Glomerular endothelial cell (primary cell): ENCODE measurements at places on chromosomes 4 and X. TPM values are rescaled to one million over a fixed set of nuclear protein-coding genes. Genes with fewer than 3 reads are reported as not detected.

The PAGE1 gene
- total RNA-seq, result not detected in 2 replicates

- DNase-seq, result no peak
These were observed 406.5 kb downstream of the IQCM start for GRCh38 chr4:149409146-149409545.

DNA sequence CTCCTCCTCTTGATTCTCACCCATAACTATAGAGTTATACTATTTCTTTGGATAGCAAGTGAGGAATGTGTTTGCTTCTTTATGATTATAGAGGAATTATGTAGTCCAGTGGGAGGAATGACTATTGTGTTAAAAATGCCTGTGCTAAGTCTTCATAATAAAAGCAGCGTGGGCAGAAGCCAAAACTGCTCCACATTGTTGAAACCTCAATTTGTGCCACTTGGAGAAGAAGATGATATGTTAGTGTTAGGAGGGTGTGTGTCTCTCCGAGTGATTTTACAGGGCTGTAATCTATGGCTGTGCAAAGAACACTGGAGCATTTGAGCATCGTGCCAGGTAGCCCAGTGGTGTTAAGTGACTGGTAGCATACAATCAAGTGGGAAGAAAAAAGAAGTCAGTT lies 74.3 kb downstream of the FRAS1 start:
- no peak for DNase-seq

DNA sequence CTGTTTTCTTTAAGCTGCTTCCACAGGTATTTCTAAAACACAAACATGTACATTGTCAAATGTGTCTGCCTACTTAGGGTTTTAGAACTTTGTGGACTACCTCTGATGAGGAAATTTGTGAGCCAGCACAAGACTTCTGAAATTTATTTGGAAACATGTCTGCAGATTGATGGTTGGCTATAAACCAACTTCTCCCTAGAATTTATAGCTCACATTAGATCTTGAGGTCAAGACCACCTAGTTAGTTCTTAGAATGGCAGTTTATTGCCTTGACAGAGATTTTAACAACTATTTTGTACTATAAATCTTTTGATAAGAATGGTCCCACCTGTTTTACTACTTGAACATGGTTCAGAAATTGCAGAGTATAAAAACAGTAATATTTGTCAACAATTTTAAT lies 72.7 kb upstream of the AADAT start:
- no peak for DNase-seq

DNA sequence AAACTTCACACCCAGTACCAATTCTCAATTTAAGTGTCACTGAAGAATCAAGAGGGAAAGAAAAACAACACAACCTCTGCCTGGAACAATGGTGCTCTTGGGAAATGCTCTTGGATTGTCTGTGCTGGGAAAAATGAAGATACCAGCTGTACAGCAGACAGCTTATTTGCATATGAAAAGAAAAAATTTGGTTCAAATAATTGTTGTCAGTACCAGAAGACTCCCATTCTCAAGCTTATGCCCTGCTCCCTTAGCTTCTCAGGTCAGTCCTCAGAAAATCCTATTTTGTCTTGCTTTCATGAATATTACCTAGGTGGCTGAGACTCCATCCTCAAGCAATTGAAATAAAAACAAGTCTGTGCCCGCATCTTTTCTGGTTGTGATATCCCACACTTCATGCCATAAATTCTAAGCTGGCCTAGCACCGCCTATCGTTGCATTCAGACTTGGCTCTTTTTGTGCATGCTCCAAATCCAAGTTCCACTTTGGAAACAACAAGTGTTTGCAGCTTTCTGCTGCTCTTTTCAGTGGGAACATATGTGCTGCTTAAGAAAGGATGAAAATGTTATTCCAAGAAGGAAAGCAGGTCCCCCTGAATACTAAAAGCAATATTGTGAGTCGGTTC lies 431.6 kb downstream of the INPP4B start:
- DNase-seq, result no peak

The WDR17 gene
- 0.05 and 0.41 TPM in 2 replicates for total RNA-seq

The MSANTD1 gene
- 0.34 and 0.64 TPM in 2 replicates for total RNA-seq

GRCh38 chr4:152699313-152699712 lies 19.5 kb upstream of the TMEM154 start:
- no peak for DNase-seq

The XAGE3 gene
- total RNA-seq, result not detected in 2 replicates

GRCh38 chr4:10093271-10093621 lies 23.4 kb downstream of the WDR1 start:
- no peak for DNase-seq

DNA sequence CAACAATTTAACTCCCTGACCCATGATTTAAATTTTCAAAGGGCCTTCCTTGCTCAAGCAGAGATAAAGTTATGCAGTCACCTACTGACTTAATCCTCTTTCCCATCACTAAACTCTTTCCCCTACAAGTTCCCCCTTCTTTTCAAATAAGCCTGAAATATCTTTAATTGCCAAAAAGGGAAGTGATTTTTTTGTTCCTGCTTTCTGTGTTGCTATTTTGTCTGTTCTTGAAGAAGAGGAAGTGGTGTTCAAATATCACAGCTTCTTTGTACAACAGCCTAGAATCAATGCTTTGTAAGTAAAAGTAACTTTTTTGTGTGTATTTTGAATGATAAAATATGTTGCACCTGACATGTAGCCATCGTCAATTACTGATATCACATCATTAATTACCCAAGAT lies 595.9 kb downstream of the CENPC start:
- DNase-seq, result no peak

- DNase-seq, result no peak
These were observed 5.2 kb downstream of the PKD2 start for GRCh38 chr4:88012647-88013046.

The MFAP3L gene
- 1.6 and 3.1 TPM in 2 replicates for total RNA-seq

DNA sequence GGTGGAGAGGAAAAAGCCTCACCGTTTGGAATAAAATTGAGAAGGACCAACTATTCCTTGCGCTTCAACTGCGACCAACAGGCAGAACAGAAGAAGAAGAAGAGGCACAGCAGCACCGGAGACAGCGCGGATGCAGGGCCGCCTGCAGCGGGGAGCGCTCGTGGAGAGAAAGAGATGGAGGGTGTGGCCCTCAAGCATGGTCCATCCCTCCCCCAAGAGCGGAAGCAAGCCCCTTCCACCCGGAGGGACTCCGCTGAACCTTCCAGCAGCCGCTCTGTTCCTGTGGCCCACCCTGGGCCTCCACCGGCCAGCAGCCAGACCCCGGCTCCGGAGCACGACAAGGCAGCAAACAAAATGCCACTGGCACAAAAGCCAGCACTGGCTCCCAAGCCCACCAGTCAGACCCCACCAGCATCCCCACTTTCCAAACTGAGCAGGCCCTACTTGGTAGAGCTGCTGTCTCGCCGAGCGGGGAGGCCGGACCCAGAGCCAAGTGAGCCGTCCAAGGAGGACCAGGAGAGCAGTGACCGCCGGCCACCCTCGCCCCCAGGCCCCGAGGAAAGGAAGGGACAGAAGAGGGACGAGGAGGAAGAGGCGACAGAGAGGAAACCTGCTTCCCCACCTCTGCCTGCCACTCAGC lies 71.2 kb downstream of the AASDH start:
- DNase-seq, result no peak

- DNase-seq, result no peak
These were observed 37.3 kb upstream of the BBS12 start for GRCh38 chr4:122695226-122695625.

The SH3RF1 gene
- 13.2 and 21.2 TPM in 2 replicates for total RNA-seq

- DNase-seq, result no peak
These were observed 73.7 kb downstream of the ENPP6 start for GRCh38 chr4:184143770-184144564.

- DNase-seq, result no peak
These were observed 98.6 kb upstream of the NKX1-1 start for GRCh38 chr4:1504595-1505500.

- no peak for DNase-seq
These were observed 6.1 kb upstream of the SEC24D start for GRCh38 chr4:118842055-118842454.

The DOCK11 gene
- 0.87 and 1.2 TPM in 2 replicates for total RNA-seq

DNA sequence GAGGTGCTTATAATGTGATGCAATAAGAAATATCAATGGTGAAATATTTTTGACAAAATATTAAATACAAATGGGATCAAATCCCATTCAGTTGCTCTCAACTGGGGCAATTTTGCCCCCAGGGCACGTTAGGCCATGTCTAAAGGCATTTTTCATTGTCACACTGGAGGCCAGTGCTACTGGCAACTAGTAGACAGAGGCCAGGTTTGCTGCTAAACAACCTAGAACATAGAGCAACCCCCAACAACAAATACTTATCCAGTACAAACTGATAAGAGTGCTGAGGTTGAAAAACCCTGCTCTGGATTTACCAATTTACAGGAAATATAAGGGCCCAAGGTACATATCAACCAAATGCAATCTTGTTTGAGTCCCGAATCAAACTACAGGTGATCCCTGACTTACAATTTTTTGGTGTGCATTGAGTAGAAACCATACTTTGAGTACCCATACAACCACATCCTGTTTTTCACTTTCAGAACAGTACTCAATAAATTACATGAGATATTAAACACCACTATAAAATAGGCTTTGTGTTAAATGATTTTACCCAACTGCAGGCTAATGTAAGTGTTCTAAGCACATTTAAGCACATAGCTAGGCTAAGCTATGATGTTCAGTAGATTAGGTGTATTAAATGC lies 237.5 kb downstream of the HNRNPD start:
- no peak for DNase-seq

- DNase-seq, result no peak
These were observed 20.2 kb downstream of the CCNG2 start for GRCh38 chr4:77177199-77177598.

The SPARCL1 gene
- total RNA-seq, result 0.41 TPM in 1 of 2 replicates, not detected in the other

DNA sequence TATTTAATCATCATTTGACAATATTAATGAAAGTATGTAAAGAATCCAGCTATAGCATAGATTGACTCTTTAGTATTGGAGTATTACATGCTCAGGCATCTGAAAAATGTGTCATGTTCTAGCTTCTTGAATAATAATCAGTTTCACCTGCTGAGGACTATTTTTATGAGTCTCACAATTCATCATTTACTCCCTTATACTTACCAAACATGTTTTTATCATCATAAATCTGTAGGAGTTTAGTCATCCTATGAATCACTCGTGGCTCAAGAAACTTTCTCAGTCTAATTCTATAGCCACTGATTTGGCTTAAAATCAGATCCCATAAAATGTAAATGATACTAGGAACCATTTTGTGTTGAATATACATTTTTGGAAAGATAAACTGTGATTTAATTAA lies 1616.1 kb downstream of the C4orf33 start:
- DNase-seq, result no peak

The GLOD5 gene
- not detected in 2 replicates for total RNA-seq

DNA sequence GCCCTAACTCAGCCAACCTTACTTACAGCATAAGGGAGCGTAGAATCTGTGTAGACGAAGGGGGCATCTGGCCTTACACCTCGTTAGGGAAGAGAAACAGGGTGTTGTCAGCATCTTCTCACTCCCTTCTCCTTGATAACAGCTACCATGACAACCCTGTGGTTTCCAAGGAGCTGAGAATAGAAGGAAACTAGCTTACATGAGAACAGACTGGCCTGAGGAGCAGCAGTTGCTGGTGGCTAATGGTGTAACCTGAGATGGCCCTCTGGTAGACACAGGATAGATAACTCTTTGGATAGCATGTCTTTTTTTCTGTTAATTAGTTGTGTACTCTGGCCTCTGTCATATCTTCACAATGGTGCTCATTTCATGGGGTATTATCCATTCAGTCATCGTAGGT lies 14.6 kb downstream of the PLP1 start:
- no peak for DNase-seq

The SMPX gene
- not detected in 2 replicates for total RNA-seq

- DNase-seq, result no peak
These were observed 187.3 kb upstream of the CXCL13 start for GRCh38 chr4:77418333-77418732.

- DNase-seq, result no peak
These were observed 4.6 kb downstream of the MAGIX start for GRCh38 chrX:49166914-49167739.
